ENCODE measurements at places on chromosomes 5 and 9. TPM values are rescaled to one million over a fixed set of nuclear protein-coding genes. Genes with fewer than 3 reads are reported as not detected.
A peak's percentile ranks its signal among the peaks of the same experiment; 100 is the strongest.

GRCh38 chr9:88596376-88596775 lies 61.4 kb downstream of the NXNL2 start:
- H3K27ac ChIP-seq, result no peak overlapping the region
- H3K4me3 ChIP-seq, result no peak overlapping the region
- H3K4me1 ChIP-seq, result peaks cover 5% of the 10 kb centered on the region
- H3K27me3 ChIP-seq, result peaks cover 46% of the 10 kb centered on the region

DNA sequence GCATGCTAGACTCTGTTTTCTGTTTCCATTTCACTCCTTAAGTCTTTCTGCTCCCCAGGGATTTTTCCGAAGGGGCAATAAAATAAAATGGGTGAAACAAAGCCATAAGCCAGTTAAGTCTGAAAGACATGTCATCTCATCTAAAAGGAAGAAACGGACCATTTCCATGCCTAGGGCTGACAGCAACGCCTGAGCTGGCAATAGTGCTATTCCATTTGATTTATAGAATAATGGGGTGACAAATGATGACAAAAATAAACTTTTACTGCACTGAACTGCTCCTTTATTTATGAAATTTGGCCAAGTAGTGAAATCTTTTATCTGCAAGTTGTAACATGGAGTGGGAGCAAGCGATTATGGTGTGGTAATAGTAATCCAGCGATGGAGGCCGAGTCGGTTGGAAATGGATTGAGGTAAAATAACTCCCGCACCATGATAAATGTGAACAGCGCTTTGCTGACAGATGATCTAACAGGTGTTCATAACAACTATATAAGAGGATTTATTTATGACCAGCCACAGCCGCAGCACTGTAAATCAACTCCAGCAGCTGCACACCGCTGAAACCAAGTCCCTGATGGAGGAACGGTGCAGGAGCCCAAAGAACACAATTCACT lies 219.8 kb upstream of the TBCA start:
- no peaks in the 10 kb centered on the region for H3K27me3 ChIP-seq
- no peaks in the 10 kb centered on the region for H3K4me1 ChIP-seq
- DNase-seq, result no peak
- no peak overlapping the region for H3K4me3 ChIP-seq

- no peaks in the 10 kb centered on the region for H3K27me3 ChIP-seq
- H3K27ac ChIP-seq, result peak overlapping the region; percentile 97
- H3K4me1 ChIP-seq, result peaks cover 62% of the 10 kb centered on the region
- peak; percentile 26 for DNase-seq
- H3K36me3 ChIP-seq, result peaks cover 13% of the 10 kb centered on the region
- H3K4me3 ChIP-seq, result peak overlapping the region; percentile 80
These were observed 30.5 kb downstream of the ST8SIA4 start for GRCh38 chr5:100872408-100873190.

GRCh38 chr9:131747352-131747751 lies 7.5 kb upstream of the RAPGEF1 start:
- H3K4me3 ChIP-seq, result no peak overlapping the region
- DNase-seq, result no peak
- H3K27ac ChIP-seq, result no peak overlapping the region
- H3K27me3 ChIP-seq, result no peaks in the 10 kb centered on the region
- H3K4me1 ChIP-seq, result peaks cover 23% of the 10 kb centered on the region
- no peaks in the 10 kb centered on the region for H3K36me3 ChIP-seq

- H3K4me1 ChIP-seq, result peaks cover 15% of the 10 kb centered on the region
- H3K36me3 ChIP-seq, result peaks cover 2% of the 10 kb centered on the region
- no peak overlapping the region for H3K27ac ChIP-seq
- no peak overlapping the region for H3K4me3 ChIP-seq
These were observed 54.1 kb downstream of the GARNL3 start for GRCh38 chr9:127318651-127319167.

- H3K4me1 ChIP-seq, result no peaks in the 10 kb centered on the region
- no peak overlapping the region for H3K27ac ChIP-seq
- H3K36me3 ChIP-seq, result no peaks in the 10 kb centered on the region
- H3K27me3 ChIP-seq, result peaks cover 9% of the 10 kb centered on the region
- DNase-seq, result no peak
- no peak overlapping the region for H3K4me3 ChIP-seq
These were observed 241.6 kb upstream of the CD180 start for GRCh38 chr5:67437905-67438845.

GRCh38 chr9:116174347-116174746 lies 20.8 kb downstream of the PAPPA start:
- H3K27me3 ChIP-seq, result no peaks in the 10 kb centered on the region
- DNase-seq, result no peak
- no peak overlapping the region for H3K4me3 ChIP-seq

GRCh38 chr5:157778121-157778805 lies 34.8 kb downstream of the LSM11 start:
- H3K27me3 ChIP-seq, result no peaks in the 10 kb centered on the region
- H3K4me1 ChIP-seq, result no peaks in the 10 kb centered on the region
- no peak overlapping the region for H3K27ac ChIP-seq
- no peaks in the 10 kb centered on the region for H3K36me3 ChIP-seq
- no peak overlapping the region for H3K4me3 ChIP-seq

DNA sequence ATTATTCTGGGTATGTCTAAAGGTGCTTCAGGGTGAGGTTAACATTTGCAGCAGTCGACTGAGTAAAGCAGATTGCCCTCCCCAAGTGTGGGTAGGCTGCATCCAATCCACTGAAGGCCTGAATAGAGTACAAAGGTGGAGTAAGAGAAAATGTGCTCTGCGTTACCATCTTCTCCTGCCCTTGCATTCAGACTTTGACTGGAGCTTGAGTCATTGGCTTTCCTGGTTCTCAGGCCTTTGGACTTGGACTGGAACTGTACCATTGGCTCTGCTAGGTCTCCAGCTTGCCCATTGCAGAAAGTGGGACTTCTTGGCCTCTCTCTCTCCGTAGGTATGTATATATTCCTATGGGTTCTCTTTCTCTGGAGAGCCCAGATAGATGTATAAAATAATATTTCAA lies 120.9 kb upstream of the CNTLN start:
- H3K36me3 ChIP-seq, result no peaks in the 10 kb centered on the region
- H3K27ac ChIP-seq, result no peak overlapping the region
- no peaks in the 10 kb centered on the region for H3K27me3 ChIP-seq
- DNase-seq, result no peak
- no peak overlapping the region for H3K4me3 ChIP-seq

- H3K36me3 ChIP-seq, result peaks cover 2% of the 10 kb centered on the region
- peaks cover 14% of the 10 kb centered on the region for H3K4me1 ChIP-seq
These were observed 33.2 kb upstream of the NOTCH1 start for GRCh38 chr9:136578915-136579649.

DNA sequence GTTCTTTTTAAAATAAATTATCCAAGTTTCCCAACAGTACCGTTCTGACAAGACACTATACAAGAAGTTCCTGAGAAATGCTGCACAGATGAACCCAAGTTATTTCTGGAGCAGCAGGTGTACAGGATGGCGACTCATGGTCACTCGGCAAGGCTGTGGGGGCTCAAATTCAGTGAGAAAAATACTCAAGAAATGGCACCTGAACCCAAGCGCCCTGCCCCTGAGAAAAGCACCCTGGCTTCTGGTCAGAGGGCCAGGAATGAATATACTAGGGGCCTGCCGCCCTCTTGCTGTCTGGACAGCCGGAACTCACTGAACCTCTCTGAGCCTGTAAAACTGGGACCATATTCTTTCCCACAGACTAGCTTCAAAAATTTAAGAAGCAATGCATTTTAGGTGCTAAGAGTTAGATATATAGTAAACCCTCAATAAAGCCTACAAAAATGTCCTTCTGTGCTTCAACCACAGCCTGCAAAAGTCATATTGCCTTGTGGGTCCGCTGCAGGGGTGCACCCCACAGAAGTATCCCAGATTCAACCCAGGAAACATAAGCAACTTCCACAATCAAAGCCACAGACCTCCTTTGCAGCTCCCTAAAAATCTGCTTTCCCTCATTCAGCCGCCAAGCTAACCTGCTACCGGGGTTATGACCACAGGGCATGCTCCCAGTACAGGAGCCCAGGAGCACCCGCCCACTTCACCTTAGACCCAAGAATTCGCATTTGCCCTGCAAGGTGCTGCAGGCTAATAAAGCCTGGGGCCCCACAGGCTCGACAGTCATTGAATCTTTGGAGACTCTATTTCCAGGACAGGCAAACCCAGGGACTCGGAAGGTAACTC lies 1.4 kb downstream of the RAPGEF1 start:
- H3K27ac ChIP-seq, result peak overlapping the region; percentile 75
- peaks cover 15% of the 10 kb centered on the region for H3K36me3 ChIP-seq
- H3K4me1 ChIP-seq, result peaks cover 66% of the 10 kb centered on the region
- peak overlapping the region; percentile 94 for H3K4me3 ChIP-seq
- H3K27me3 ChIP-seq, result no peaks in the 10 kb centered on the region
- DNase-seq, result no peak

- no peak overlapping the region for H3K27ac ChIP-seq
- no peak for DNase-seq
- H3K4me1 ChIP-seq, result no peaks in the 10 kb centered on the region
- H3K27me3 ChIP-seq, result no peaks in the 10 kb centered on the region
- H3K36me3 ChIP-seq, result peaks cover 2% of the 10 kb centered on the region
These were observed 233.8 kb upstream of the MPDZ start for GRCh38 chr9:13513286-13513685.

GRCh38 chr5:132540764-132541163 lies 2.6 kb downstream of the IL5 start:
- H3K4me1 ChIP-seq, result peaks cover 19% of the 10 kb centered on the region
- no peak overlapping the region for H3K4me3 ChIP-seq
- no peak overlapping the region for H3K27ac ChIP-seq
- H3K36me3 ChIP-seq, result no peaks in the 10 kb centered on the region
- no peak for DNase-seq

Gene DCAF12
- total RNA-seq, result 36.3 TPM

All from activated T-cell treated with anti-CD3 and anti-CD28 coated beads, Interleukin-2, amount 50 U/mL, for 72 hours (primary cell).